ENCODE measurements at places on chromosomes 7 and 10.

- DNase-seq = no peak
Observed at GRCh38 chr7:80876894-80877414, 41.9 kb downstream of the SEMA3C start.

- no peak for DNase-seq
Observed at GRCh38 chr10:101014966-101015581, 15.5 kb downstream of the LZTS2 start.

- DNase-seq = no peak
Observed at GRCh38 chr10:90930070-90930837, 9.4 kb upstream of the ANKRD1 start.

GRCh38 chr10:125085258-125086054, 74.9 kb downstream of the CTBP2 start:
- DNase-seq = no peak

DNA sequence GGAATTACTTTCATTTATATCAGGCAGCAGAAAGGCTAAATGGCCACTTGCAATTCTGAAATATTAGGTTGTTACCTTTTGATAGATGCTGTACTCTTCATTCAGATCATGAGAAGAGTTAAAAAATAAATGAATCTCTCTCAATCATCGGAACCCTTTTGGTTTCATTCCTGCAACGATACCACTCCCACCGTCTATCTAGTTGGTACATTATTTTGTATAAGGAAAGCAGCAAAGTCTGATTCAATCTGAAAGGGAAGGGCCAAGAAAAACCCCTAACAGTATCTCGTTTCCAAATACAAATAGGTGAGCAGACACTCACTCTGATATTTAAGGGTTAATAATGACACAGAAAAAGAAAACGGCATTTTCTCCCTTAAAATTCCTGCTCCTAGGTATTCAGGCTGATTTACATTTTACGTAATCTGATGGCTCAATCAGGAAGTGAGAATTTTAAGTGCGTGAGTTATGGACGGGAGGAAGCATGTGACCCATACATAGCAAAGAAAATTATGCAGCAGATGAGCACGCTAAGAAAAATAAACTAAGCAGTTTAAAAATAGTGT, 209.4 kb upstream of the KLF14 start:
- DNase-seq = no peak

DNA sequence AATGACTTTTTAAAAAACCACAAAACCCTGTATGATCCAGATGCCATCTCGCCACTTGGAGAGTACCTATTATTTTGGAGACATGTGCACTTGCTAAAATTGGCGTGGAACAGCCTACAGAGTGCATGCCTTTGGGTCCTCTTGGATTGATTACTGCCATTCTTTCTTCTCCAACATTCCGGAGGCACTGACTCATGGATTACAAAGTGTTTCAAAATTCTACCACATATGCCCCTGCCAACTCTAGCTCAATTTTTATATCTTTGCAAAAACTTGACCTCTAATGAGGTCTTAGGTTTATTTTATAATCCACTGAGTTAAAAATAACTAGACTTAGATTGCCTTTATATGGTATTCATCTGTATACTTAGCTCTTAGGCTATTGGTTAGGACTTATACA, 55.8 kb upstream of the KIF5B start:
- DNase-seq = no peak

DNA sequence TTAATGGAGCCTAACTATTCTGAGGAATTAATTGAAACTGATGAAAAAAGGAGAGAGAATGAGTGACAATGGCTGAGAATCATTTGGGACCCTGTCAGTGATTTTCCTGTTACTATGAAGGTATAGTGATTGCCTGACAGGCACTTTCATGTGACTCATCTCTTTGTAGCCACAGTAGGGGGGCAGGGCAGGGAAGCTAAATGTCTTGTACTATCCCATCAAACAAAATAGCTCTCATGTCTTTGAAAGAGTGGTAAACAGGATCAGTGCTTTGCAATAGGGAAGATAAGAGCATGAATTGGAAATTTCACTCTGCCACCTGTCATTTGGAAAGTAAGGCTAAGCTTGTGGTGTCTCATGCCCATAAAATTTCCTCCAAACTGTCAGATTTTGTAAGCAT, 94.5 kb upstream of the GSDME start:
- DNase-seq = no peak

GRCh38 chr10:15096661-15097010, 519 bp upstream of the RPP38 start:
- DNase-seq = no peak

DNA sequence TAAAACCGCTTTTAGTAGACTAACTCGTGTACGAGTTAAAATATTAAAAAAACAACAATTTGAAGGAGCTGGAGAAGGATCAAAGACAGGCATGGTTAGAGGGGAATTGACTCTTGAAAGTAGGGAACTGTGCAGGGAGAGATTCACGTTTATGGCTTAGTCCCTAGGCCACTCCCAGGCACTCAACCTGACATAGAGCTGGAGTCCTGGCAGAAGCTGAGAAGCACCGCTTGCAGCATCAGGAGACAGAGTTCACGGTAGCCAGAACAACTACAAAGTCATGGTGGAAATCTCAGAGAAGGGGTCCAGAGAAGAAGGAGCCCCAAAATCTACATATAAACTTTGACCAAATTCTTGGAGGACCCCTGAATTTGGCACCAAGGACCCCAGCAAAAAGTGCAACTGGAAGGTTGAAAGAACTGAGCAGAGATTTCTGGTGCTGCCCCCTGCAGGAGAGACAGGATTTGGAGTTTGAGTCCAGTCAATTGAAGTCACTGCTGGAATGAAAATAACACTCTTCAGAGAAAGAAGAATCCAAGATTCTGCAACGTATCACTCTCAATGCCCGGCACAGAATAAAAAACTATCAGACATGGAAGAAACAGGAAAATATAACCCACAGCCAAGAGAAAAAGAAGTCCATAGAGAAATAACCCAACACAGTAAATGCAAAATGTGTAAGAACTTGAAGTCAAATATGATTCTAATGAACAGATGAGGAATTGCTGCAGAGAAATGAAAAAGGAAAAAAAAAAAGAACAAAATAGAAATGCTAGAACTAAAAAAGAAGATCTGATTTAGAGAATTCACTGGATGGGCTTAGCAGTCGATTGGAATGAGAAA, 493.3 kb upstream of the PODXL start:
- DNase-seq = no peak

- no peak for DNase-seq
Observed at GRCh38 chr10:88624840-88625239, 38.3 kb downstream of the LIPJ start.

GRCh38 chr10:71727738-71728737, 8.5 kb upstream of the C10orf105 start:
- peak; percentile 51 for DNase-seq

DNA sequence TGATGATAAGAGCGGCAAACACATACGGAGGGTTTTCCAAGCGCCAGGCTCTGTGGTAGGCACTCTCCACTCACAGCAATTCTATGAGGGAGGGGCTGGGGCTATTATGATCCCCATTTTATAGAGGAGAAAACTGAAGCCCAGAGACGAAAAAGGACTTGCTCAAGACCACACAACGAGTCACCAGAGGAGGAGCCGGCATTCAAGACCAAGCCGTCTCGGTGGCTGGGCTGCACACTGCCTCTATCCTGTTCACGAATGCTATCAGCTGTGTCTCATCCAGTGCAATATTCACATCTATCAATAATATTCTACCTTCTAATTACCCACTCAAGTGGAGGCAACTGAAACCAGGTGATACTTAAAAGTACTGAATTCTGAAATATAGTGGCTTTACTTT, 67.8 kb upstream of the NMT2 start:
- no peak for DNase-seq

Measured in stimulated activated naive B cell treated with anti-CD40 and anti-IgM and Interleukin-4, amounts not matched to agents 10 μg/mL and 1 μg/mL and 100 μg/mL, for 72 hours (primary cell).